Lung microvascular endothelial cell (primary cell): ENCODE measurements at places on chromosomes 6 and 20.
A peak's percentile ranks its signal among the peaks of the same experiment; 100 is the strongest.

GRCh38 chr6:119463081-119463626 is 113.6 kb upstream of the MAN1A1 start:
- no peak for DNase-seq

DNA sequence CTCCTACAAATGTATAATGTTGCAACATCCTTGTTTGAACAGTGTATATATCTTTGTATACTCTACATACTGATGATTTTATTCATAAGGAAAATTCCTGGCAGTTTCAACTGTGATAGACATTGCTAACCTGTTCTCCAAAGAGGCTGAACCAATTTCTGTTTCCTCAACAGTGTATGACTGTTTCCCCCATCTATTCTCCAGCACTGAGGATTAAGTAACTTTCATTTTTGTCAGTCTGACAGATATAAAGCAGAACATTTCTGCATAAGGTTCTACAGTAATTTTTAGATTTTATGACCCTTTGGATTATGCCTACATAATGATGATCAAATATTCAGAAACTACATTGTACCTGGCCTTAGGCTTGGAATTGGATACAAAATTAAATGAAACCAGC is 9.9 kb downstream of the PPP1R16B start:
- no peak for DNase-seq

GRCh38 chr20:49614338-49615050 is 46.6 kb upstream of the PTGIS start:
- no peak for DNase-seq

DNA sequence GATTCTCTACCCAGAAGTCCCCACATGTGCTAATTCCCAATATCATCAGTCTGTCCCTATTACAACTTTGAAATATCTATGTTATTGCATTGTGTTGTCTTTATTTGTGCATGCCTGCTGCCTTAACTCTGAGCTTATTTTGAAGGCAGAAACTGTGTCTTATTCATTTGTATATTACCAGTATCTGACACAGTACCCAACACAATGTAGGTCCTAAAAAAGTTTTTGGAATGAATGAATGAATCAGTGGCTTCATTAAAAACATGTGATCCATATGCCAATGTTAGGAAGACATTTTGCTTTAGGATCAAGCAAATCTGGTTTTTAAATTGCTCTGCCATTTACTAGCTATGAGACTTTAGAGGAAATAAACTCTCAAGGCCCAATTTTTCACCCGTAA is 420.4 kb downstream of the CBLN4 start:
- DNase-seq, result no peak

DNA sequence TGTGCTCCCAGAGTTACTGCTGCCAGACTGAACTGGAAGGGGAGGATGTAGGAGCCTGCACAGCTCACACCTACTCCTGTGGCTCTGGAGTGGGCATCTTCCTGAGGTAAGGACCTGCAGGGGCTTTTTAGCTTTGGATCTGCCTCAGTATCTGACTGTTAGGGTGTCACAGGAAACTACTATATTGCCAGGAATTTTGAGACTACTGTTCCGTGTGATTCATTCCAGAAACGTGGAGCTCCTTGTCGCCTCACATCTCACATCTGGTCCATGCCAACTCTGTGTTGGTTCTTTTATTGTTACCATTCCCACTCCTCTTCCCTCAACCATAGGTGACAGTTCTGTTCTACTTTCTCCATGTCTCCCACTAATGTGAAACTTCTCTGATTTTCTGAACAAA is 34.1 kb downstream of the PRPH2 start:
- peak; percentile 22 for DNase-seq

GRCh38 chr6:52261229-52261628 is 16.9 kb upstream of the IL17F start:
- DNase-seq, result peak; percentile 18

GRCh38 chr20:61253264-61253639 is 1.2 kb downstream of the CDH4 start:
- DNase-seq, result no peak

- DNase-seq, result no peak
These were observed 27.4 kb upstream of the CCN2 start for GRCh38 chr6:131978522-131978921.

DNA sequence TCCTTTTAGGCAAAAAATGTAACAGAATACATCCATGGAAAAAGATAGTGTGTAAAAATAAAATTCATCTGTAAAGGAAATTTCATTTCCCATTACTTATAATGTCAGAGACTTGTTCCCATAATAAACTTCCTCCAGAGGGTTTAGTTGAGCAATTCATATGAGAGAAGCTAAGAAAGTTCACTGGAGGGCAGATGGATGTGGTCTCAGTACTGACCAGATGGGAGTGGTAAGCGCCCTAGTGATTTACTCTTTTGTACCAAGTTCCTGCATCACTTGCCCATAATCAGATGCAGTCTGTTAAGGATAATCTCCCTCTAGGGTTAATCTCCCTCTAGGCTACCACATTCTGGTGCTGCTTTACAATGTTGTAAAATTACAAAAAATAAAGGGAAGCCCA is 61.7 kb downstream of the ESF1 start:
- no peak for DNase-seq

- peak; percentile 58 for DNase-seq
These were observed 107.1 kb downstream of the BANF2 start for GRCh38 chr20:17806739-17807441.

DNA sequence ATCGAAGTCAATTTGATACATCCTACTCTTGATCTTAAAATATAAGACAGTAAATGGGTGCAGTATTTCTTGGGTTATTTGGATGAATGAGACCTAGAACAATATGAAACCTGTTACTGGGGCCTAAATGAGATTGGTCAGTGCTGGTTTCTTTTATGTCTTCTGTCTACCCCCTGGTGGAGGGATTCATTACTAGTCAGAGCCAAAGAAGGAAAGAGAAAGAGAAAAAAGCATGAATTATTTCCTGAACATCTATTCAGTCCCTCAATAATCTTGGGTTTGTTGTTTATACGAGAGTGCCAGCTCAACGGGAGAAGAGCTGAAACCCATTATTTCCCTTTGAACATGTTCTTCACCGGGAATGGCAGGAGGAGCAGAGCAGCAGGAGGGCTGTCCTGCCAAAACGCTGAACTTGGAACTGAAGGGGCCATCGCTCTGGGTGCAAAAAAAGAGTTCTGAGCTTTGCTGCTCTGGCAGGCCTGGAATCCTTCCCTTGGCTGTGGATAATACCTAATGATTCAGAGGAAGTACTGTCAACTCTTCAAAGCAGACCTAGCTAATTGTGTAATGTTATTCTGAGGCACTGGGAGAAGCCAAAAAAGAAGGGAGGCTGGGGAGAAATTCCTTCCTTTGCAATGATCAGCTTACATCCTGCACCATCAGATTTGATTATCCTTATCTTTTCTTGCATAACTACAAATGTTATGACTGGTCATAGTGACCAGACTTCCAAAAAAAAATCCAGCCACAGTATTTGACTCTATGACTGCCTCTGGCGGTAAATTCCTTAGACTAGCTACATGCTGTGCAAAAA is 72.0 kb downstream of the BLOC1S5 start:
- DNase-seq, result peak; percentile 89
